ENCODE measurements at places on chromosomes 16 and 17.

GRCh38 chr16:88593061-88593460 is 22.9 kb downstream of the ZC3H18 start:
- DNase-seq: no peak

DNA sequence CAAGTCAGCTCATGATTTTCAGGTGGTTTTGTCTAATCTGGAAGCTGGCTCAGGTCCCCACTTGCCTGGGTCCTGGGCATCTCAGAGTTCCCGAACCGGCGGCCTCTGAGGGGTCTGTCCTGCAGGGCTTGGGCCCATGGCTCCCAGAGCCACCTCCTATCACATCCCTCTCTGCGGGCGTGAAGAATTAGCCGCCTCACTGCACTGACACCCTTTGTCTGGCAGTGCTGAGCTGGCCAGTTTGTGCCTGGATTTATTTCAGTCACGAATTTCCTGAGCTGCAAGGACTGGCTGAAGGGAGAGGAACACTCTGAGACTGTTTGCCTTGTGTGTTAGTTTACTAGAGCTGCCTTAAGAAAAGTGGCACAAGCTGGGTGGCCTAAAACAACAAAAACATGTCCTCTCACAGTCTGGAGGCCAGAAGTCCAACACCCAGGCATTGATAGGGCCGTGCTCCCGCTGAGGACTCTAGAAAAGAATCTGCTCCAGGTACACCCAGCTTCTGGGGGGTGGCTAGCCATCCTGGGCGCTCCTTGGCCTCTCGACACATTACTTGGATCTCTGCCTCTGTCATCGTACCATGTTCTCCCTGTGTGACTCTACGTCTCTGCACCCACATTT is 217.5 kb upstream of the DYNLRB2 start:
- no peak for DNase-seq

DNA sequence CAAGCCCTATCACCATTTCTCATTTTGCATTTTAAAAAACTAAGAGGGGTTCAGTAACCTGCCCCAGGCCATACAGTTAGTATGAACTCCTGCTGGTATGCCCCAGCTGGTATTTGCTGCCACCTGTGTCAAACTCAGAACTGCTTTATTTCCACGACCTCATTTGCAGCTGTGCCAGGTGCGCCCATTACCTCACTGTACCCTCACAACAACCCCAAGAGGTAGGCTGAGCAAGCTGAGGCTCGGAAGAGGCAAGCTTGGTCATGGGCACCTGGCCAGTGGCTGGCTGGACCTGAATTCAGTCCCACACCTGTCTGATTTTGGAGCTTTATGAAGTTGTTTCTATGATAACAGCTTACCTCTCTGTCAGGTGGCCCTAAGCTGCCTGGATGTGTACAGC is 7.6 kb downstream of the EPN2 start:
- DNase-seq: no peak

GRCh38 chr17:31112001-31112661 is 17.4 kb downstream of the NF1 start:
- DNase-seq: no peak

DNA sequence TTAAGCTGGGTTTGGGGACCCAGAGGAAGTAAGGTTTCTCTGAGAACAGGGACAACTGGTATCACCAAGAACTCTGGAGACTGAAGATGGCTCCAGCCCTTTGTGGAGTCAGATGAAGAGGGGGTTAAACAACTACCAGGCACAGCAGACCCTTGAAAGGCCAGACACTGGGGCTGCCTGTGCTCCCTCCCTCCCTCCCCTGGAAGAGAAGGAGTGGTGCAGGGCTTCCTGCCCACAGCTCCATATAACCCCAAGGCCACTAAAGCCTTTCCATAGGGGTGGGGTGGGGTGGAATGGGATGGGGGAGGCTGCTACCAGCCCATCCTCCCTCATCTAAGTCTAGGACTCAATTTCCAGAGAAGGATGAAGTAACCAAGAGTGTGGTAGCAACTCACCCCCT is 66.7 kb downstream of the CCDC182 start:
- DNase-seq: no peak

DNA sequence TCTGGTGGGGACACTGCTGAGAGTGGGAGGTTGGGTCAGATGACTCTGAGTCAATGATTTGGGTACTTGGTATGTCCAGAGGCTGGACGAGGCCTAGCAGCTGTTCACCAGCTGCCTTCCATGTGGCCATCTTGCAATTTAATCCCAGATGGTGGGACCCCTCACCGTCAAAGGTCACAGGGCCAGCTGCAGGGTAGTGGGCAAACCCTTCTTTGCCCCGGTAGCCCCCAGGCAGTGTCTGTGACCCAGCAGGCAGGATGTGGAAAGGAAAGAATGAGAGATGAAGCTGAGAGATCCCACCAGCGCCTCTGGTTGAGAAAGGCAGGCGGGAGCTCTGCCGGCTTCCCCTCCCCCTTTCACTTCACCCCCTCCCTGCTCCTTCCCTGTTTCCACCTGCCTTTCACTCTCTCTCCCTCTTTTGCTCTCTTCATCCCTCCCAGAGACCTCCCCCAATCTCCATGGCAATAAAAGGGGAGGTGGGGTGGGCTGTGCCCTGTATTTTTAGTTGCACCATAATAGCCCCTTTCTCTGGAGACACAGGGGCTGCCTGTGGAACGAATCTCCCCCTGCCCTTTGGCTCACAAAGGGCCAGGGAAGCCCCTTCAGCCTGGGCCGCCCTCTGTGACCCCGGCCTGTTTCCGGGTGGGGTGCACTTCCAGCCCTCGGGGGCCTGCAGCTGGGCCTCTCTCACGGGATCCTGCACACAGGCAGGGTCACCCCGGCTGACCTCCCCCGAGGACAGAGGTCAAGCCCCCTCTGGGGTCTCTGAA is 20.2 kb downstream of the CDK5RAP3 start:
- no peak for DNase-seq

DNA sequence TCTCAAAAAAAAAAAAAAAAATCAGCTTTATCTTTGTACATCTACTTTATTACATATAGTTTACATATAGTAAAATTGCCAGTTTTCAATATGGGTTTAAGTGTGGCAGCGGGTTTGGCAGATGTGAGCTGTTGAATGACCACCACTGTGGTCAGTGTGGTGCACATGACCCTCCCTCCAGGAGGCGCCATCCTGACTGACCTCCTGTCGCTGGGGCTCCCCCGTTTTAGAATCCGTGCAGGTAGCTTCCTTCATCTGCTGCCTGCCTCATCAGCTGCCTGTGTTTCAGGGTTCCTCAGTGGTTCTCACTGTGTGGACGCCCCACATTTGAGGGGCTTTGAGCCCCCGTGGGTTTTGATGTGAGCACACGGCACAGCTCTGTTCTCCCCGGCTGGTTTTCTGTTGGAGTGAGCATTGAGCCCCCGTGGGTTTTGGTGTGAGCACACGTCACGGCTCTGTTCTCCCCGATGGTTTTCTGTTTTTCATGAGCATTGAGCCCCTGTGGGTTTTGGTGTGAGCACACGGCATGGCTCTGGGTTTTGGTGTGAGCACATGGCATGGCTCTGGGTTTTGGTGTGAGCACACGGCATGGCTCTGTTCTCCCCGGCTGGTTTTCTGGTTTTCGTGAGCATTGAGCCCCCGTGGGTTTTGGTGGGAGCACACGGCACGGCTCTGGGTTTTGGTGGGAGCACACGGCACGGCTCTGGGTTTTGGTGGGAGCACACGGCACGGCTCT is 57.9 kb upstream of the ZNF750 start:
- no peak for DNase-seq

DNA sequence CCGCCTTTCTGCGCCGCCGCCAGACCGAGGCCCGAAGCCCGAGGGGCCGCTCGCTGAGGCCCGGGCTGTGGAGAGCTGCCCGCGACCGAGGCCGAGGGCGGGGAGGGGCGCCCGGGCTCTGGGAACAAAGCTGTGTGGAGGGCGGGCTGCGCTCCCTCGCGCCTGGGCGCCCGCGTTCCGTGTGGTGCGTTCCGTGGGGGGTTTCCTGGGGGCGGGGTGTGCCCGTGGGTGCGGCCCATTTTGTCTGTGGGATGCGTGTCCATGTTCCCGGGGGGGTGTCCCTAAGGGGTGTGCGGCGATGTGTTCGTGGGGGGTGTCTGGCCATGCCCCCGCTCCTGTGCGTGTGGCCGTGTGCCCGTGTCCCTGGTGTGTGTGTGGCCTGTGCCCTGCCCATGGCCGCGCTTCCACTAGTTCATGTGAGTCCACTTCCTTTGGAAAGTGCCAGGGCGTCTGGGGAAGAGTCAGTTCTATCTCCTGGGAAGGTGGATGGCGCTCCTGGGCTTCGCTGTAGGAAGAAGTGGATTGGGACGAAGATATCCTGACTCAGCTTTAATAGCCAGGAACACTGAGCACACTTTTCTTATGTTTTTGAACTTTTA is 520 bp downstream of the JPT2 start:
- no peak for DNase-seq

GRCh38 chr17:58387834-58388233 is 29.5 kb downstream of the RNF43 start:
- no peak for DNase-seq
